ENCODE measurements at places on chromosomes 3 and 15.
A peak's percentile ranks its signal among the peaks of the same experiment; 100 is the strongest.

DNA sequence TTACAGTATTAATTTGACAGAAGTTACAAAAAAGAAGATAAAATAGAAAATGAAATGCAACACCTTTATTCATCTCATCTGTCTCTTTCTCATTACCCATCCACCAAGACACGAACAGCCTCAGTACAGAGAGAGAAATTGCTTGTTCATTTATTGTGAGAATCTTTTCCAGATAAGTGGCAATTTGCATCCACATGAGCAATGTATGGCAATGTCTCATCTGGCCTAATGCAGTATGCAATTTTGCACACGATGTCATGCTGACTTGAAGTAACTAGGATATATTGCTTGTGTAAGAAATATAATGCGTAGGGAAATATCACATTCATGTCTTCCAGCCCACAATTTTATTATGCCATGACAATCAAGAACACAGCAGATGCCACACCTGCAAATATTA, 866.9 kb downstream of the ROBO1 start:
- no peak for DNase-seq

DNA sequence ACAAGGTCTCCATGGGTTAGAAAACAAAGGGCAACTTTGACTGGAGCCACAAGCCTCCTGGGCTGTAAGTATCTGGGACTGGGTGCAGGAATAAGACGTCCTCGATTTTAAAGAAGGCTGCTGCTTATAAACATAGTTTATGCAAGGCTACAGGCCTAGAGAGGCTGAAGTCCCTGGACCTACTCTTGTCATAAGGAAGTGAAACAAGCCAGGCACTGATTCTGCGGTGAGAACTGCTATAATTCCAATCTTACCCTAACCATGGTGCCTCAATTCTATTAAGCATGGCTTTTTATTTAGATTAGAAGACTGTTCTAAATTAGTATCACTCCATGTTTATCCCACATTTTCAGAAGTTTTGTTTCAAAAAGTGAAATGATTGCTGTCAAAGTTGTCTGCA, 777.6 kb downstream of the PLOD2 start:
- no peak for DNase-seq

- DNase-seq, result no peak
Observed at GRCh38 chr15:58678683-58679082, 70.8 kb downstream of the ADAM10 start.

DNA sequence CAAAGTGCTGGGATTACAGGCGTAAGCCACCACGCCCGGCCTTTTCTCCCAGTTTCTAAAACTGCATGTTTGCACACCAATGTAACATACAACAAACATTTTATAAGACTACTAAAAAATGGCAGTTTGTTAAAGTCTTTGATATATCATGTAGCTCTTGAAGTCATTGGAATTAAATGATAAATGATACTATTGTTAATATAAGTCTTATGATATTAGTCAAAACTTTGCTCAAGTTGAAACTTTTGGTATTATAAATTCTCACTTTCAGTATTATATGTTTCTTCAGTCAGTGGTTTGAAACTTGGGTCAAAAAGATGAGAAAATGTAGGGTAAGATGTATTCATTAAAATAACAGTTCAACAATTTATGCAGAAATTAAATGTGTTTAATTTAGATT, 117.6 kb upstream of the TBL1XR1 start:
- peak; percentile 56 for DNase-seq

DNA sequence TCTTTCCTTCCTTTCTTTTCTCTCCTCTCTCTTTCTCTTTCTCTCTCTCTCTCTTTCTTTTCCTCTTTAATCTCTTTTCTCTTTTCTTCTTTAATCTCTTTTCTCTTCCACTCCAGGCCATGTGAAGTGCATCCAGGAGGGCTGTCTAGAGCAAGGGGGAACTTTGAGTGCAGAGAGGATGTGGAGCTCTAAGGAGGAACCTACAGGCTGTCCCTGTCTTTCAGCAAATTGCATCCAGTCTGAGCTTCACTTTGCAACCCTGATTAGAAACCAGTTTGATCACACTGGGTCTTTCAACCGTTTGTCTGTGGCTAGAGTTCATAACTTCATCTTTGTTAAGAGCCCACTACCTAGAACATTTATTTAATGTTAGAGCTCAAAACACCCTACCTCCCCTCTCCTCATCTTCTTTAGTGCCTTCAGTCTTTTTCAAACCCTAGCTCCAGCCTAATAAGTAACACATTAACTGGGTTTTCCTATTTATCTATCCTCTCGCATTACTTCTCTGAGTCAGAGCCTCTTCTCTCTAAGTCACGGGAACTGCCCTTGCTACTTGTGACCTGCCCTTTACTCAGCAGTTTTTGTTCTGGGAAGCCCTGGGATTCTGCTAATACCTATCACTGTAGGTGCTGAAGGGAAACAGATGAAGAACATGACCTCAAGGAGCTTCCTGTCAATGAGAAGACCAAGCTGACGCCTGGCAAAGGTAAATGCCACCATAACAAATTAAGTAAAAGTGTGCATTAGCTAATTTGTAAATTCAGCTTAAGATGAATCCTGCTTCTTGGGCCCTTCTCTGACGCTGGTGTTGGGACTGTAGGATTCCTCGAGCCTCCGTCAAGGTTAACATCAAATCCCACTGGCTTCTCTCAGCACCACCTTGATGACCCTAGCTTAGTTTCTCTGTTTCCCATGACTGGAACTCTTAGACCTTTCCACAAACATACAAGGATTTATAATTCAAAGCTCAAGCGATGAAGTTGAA, at the start of gene GCNT3:
GCNT3 (plus strand) TSS at position 508 of the 985 bp plus-strand sequence. CDS start 6,456 bp downstream, outside the sequence.
- peak; percentile 23 for DNase-seq

DNA sequence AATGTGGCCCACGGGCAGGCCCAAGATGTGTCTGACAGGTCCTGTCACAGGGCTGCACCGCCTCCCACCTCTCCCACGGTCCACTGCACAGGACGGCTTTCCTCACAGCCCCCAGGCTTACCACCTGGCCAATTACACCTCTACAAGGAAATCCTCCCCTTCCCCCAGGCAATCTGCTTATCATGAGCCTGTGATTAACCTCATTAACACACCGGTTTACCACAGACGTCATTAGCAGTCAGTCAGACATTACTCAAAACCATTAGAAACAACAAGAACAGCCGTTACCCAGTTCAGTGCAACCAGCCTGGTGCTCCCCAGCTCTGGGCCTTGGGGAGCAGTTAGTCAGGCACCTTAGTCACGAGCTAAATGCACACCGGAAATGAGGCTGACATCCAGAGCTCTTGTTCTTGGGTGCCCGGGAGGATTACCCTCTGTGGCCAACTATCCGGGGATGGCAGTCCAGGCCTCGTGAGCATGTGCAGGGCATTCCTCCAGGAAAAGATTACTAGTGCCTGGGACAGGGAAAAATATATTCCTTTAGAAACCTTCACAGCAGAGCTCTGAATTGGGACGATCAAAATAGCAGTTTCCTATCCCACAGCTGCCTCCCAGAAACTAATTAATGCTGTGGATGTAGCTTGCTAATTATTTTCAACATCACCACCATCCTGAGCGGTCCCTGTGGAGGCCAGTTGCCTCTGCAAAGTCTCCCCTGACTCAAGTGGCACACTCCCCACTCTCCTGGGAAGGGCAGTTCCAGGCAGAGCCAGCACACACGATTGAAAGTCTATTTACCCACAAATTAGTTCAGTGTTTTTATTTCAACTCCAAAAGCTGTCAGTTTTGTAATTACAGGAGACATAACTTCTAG, 117.4 kb upstream of the ZBED2 start:
- no peak for DNase-seq

DNA sequence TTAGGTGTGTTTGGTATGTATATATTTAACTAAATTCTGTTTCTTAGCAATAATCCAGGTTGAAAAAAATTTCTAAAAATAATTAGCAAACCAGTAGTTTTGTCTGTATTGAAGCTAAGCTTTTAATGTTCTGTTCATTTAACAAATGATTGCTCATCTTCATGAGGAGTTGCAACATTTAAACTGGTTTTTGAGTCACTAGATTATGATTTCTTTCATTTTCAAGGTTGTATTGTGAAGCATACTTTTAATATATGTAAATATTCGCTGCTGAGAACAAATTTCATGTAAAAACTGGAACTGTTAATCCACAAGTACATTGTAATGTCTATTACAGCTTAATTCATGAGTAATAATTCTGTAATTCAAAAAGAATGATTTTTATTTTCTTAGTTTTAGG, 192.7 kb downstream of the MBNL1 start:
- no peak for DNase-seq

DNA sequence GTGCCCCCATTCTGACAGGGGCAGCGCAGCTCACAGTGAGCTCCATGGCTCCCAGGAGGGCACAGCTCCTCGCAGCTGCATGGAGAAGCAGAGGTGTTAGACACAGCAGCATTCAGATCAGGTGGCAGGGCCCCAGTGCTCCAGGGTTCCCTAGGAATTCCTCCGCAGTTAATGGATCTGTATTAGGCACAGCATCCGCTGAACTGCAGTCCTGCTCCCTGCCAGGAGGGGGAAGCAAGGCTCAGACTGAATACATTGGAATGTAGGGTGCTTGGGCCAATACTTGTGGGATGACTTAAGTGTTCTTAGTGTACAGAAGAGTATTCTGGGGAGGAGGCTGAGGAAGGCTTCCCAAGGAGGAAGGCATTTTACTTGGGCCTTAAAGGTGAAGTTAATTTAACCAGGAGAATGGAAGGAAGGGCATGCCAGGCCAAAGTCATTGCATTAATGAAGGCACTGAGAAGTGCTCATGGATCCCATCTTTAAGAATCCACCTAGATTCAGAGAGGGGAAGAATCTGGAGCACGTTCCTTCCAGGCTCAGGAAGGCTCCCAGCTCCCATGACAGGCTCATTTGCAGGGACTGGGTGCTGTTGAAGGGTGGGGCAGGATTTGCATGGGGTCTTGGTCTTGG, 111.6 kb downstream of the RAB11A start:
- peak; percentile 59 for DNase-seq

DNA sequence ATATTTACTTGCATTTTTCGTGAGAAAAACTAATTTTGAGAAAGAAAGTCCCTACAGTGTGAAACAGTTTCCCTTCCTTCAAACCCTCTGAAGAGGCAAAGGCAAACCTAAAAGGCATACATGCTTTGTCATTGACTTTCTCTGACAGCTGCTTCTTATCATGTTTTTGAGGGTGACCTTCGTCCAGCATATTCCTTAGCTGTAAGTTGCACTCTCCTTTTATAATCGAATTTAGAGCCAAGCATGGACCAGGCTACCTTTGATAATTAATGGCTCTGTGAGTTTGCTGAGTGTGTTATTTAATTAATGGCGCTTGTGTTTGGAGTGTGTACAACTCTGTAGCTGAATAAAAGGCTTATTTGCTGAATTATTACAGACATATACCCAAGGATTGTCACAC, 684.2 kb upstream of the CFAP20DC start:
- no peak for DNase-seq

DNA sequence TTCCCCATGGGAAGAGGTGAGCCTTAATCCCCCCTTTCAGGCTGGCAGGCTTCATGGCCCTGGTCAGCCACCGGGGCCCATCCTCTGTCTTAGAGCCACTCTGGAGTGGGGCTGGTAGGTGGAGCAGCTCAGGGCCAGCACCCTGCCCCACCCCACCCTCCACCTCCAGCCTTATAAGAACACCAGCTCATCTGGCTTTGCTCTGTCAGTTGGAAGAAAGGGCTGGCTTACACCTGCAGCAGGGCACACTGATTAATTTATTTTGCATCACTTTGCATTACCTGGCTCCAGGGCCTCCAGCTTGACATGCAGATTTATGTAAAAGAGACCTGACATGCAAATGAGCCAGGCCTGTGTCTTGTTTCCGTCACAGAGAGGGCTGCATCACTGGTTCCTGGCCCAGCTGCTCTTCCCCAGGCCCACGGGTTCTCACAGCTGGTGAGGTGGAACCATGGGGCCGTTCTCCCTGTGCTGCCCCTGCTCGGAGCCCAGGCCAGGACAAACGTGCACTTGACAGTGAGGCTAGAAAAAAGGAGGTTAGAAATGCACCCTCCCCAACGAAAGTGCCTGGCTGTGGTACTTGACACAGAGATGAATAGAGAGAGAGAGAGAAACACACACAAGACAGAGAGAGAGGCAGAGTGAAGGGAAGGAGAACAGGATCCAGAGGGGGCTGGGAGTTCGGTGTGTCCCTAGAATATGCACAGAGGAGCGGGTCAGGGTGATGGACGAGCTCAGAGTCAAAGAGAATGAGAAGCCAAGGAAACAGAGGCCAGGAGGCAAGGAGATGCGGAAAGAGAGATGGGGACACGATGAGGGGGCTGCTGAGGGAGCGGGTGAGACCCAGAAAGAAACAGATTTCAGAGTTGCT, 44.5 kb upstream of the MAGEF1 start:
- DNase-seq, result no peak

DNA sequence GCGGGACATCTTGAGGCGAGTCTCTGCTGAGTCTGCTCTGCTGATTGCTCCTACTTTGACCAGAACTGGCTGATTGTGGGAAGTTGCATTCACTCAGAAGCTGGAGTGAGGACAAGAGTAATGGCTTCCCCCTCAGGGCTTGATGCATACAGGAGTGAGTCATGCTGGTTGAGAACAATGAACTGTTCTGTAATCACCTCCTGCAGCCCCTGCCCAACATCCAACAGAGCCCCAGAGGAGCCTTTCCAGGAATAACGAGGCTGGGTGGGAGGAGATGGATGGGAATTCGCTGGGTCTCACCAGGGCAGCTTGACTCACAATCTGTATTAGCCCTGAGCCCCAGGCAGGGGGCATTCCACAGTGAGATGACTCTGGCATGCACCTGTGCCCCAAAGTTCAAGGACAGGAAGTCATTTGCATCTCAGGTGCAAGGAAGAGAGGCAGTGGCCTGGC, 85.0 kb downstream of the RAB11A start:
- no peak for DNase-seq

DNA sequence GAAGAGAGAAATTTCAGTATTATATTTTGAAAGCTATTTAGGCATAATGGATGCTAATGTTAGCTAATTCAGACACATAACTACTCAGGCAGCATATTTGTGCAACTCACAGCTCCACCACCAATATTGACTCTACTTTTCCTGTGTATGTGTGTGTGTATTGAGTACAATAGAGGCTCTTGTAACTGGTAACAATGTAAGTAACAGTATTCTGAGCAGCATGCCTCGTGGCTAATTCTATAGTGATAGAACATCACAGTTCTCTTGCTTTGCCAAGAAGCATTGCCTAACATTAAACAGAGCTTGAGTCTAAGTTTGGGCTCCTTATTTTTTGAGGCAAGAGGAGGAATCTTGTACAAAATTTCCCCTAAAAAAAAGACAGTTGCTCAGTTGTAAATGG, 98.6 kb upstream of the ARHGEF26 start:
- no peak for DNase-seq

- no peak for DNase-seq
Observed at GRCh38 chr3:29705906-29706844, 425.3 kb downstream of the RBMS3 start.

- peak; percentile 47 for DNase-seq
Observed at GRCh38 chr15:101187820-101188636, 63.8 kb downstream of the CHSY1 start.

DNA sequence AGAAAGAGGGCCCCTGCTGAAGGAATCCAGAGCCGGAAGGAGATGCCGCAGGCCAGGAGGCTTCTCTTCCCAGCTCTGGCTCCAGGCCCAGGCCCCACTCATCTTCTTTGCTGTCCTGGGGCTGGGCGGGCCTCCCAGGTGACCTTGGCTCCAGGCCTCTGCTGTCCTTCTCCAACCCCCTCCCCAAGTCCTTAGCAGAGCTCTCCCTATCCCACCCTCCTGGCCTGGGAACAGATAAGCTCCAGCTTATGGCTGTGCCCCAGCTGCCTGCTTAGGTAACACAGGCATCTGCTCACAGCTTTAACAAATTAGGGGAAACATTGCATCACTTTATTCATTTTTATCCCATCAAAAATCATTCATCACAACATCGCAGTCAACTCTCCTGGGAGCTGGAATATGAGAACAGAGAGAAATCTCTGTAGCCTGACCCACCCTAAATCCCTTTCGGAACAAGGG, 86.9 kb downstream of the SEMA5B start:
- DNase-seq, result no peak

GRCh38 chr15:78440375-78441373, 2.7 kb downstream of the IREB2 start:
- DNase-seq, result no peak

All from GM13977 (cell line).